ENCODE measurements at places on chromosomes 12 and 14.

GRCh38 chr14:94681300-94682060 is 69.3 kb downstream of the SERPINA3 start:
- peak; percentile 62 for DNase-seq

DNA sequence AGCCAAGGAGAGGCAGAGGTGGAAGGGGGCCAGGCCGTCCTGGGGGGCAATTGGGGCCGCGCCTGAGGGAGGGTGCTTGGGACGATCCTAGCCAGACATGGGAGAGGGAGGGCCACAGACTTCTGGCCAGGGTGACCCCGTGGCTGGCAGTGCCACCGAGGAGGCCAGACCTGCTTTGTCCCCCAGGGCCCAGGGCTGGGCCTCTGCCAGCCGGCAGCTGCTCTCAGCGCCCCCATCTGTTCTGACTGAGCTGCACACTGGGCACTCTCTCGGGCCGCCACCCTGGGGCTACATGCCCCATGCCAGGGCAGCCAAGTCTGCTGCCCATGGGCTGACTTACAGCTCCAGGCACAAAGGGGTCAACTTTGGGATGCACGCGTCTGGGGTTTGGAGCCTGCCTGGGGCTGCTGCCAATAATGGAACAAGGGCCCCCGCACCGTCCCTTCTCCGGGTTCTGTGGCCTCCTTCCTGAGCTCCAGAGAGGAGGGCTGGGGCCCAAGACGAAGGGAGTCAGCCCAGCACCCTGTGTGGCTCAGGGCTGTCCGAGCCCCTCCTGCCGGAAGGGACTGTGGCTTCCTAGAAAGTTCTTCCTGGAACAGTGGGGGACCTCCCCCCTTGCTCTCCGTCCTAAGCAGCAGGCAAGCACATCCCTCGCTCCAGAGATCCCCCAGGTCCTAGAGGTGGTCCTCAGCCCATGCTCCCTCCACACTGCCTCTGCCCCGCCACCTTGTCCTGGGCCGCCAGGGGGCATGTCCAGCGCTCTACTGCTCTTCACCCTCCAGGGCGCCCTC is 1.1 kb downstream of the ADSS1 start:
- DNase-seq: peak; percentile 65

DNA sequence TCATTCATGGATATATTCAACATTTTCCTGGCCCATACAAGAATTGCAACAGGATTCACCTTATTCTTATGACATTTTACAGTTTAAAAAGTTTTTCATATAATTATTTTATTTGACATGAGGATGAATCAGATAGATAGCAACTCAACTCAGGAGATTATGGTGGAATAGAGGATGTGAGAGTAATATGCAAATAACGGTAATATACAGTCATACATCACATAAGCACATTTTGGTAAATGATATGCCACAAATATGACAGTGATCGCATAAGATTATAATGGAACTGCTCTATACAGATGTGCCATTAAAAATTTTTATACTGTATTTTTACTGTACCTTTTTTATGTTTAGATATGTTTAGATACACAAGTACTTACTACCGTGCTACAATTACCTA is 24.1 kb upstream of the CRADD start:
- no peak for DNase-seq

DNA sequence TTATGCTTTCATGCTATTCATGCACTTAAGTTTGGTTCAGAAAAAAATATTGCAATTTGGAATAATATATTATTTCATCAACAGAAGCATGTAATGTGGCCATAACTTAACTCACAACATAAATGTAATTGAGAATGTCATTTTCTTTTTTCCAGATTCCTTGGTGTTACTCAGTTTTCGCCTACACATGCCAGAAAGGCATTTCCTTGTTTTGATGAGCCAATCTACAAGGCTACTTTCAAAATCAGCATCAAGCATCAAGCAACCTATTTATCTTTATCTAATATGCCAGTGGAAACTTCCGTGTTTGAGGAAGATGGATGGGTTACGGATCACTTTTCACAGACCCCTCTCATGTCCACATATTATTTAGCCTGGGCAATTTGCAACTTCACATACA is 14.4 kb downstream of the TRHDE start:
- no peak for DNase-seq

DNA sequence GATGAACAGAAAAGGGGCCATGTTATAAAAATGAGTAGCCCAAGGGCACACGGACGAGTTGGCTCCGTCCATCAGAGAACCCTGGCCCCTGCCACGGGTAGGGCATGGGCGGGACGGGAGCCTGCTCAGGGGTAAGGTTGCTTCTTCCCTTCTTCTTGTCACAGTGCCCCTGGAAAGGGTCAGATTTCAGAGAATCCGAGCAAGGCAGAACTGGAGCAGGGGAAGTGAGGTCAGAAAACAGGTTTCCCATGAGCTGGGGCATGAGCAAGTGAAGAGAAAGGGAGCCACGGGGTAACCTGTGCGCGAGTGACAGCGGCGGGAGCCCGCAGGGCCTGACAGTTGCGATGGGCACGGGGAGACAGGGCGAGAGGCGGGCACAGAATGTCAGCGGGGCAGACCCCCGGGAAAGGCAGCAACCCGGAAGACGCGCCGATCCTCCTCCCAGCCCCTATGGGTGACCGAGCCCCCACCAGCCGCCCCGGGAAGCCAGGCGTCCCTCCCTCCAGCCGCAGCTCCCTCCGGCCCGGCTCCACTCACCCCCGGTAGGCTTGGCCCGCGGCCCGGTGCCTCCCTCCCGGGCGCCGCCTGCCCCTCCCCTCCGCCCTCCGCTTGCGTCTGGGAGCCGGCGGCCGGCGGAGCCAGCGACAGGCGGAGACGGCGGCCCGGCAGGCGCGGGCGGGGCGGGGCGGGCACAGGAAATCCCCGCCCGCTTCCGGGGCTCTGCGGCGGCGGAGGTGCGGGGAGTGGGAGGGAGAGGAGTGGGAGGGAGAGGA is at the start of gene ZNF641:
Gene ZNF641, minus strand, starts transcription at position 671 of the 773 bp plus-strand sequence. CDS start 2,829 bp downstream, outside the sequence.
- DNase-seq: peak; percentile 58

GRCh38 chr12:102564026-102564425 is 83.7 kb upstream of the IGF1 start:
- no peak for DNase-seq

DNA sequence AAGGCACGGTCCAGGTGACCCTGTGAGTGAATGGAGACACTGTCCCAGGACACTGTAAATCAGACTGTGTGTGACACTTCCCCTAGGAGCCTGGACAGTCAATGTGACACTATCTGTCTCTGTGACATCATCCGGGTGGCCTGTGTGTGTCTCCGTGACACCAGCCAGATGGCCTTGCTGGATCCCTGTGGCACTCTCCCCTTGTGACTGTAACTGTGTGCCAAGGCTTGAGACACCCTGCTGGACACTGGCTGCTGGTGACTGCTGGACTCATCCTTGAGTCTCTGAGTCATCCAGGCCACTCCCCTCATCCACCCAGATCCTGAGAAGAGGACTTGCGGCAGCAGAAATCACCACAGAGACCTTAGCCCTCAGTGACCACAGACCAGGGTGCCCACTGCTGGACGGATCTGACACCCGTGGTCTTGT is 51.6 kb downstream of the MVK start:
- peak; percentile 59 for DNase-seq

GRCh38 chr12:92139634-92140150 is 6.0 kb downstream of the BTG1 start:
- DNase-seq: no peak

- DNase-seq: peak; percentile 3
Measured at GRCh38 chr12:41743835-41744234, 400.8 kb downstream of the GXYLT1 start.

DNA sequence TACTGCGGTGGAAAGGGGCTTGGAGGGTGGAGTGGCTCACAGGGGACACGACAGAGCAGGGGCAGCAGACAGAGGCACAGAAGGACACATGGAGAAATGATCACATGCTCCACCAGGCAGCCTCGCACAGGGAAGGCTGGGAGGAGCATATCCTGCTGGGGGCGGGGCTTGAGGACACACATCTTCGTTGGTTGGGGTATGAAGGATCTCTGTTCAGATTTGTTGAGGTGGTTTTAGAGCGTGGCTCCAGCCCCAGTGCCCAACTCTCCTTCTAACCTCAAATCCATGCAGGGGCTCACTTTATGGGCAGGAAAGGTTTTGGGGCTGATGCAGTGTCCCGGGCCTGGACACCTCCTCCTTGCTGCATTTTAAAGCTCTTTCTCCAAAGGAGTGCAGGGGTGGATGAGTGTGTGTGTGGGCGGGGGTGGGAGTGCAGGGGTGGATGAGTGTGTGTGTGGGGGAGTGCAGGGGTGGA is 733 bp upstream of the P3H3 start:
- DNase-seq: peak; percentile 84

GRCh38 chr14:103230021-103230420 is 104.0 kb upstream of the EIF5 start:
- no peak for DNase-seq

DNA sequence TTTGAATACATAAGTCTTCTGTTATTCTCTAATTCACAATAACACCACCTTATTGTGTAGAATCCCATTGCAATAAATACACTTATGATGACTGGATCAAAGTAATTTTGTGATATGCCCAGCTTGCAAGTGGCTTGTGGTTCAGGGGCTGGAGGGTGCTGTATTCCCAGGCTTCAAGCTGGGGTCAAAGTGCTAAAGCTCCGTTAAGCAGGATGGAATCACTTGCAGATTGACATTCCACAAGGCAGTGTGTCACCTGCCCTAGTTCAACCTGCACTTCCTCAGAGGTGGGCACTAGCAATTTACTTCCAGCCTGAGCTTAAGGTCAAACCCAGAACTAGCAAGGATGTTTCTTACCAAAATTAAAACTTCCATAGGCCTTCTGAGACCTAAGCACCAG is 166.6 kb downstream of the SSPN start:
- DNase-seq: no peak

GRCh38 chr12:124919521-124920352 is 5.3 kb upstream of the UBC start:
- peak; percentile 31 for DNase-seq

- DNase-seq: no peak
Measured at GRCh38 chr14:101123618-101124510, 220.3 kb upstream of the RTL1 start.

GRCh38 chr14:22973217-22974032 is 8.9 kb downstream of the AJUBA start:
- DNase-seq: peak; percentile 79

GRCh38 chr14:87522575-87522974 is 470.4 kb downstream of the GALC start:
- no peak for DNase-seq

- peak; percentile 0 for DNase-seq
Measured at GRCh38 chr14:21940887-21941856, 267.6 kb upstream of the OR4E1 start.

- no peak for DNase-seq
Measured at GRCh38 chr12:50785406-50786001, 21.6 kb downstream of the ATF1 start.

- DNase-seq: no peak
Measured at GRCh38 chr12:121300083-121300819, 3.7 kb upstream of the CAMKK2 start.

DNA sequence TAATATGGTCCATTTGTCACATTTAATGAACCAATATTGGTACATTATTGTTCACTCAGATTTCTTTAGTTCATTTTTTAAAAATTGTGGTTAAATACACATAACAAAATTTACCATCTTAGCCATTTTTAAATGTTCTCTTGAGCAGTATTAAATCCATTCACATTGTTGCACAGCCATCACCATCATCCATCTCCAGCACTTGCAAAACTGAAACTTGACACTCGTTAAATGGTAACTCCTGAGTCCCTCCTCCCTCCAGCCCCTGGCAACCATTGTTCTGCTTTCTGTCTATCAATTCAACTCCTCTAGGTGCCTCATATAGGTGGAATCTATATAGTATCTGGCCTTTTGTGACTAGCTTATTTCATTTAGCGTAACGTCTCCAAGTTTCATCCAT is 86.4 kb downstream of the ACACB start:
- DNase-seq: no peak

GRCh38 chr12:124477107-124477915 is 90.1 kb downstream of the NCOR2 start:
- DNase-seq: peak; percentile 17

All from cardiac fibroblast (primary cell).